ENCODE measurements at places on chromosomes 1 and 21.

- DNase-seq, result no peak
These were observed 52.7 kb downstream of the NPHP4 start for GRCh38 chr1:5939271-5940170.

DNA sequence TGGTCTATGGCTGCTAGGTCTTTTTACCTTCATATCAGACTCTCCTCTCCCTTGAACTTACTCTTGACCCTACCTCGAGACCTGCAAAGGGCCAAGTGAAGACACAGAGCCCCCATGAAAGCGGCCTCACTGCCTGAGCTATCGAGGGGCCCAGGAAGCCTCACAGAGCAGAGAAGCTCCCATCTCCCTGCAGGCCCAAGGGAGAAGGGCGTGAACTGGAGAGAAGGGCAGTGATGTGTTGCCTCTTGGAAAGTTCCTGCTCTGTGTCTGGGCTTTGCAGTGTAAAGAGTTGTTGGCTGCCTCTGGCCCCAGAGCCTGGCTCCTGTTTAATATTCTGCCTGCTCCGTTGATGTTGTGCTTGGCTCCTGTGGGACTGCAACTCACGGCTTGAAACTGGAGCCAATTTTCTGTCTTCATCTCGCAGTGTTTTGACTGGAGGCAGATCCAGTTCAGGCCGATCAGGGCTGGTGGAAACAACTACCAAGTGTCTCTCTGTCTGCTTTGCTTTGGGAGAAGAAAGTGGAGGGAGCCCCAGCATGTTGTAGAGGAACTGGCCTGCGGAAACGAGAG is 4.3 kb downstream of the SERTAD4 start:
- DNase-seq, result peak; percentile 77

- DNase-seq, result no peak
These were observed 12.8 kb downstream of the SH3BP5L start for GRCh38 chr1:248812736-248813425.

GRCh38 chr1:61604261-61604660 is 120.7 kb downstream of the TM2D1 start:
- DNase-seq, result no peak

DNA sequence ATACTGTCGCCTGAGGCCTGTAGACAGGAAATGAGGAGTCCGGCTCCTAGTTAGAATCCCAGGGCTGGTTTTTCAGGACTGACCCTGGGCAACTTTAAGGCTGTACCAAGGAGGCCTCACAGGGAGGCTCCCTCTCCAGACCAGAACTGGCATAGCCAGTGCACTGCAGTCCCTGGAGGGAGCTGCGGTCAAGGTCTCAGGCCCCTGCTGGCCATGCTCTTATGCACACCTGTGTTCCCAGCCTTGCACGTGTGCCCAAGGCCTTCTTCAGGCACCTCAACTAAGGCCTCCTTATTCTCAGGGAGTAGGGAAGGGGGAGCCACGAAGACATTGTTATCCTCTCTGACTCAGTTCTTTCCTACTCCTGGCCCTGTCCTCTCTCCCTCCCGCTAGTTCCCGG is 22.0 kb upstream of the IFNAR1 start:
- no peak for DNase-seq

- DNase-seq, result peak; percentile 86
These were observed 59.1 kb downstream of the ITPKB start for GRCh38 chr1:226679853-226680516.

DNA sequence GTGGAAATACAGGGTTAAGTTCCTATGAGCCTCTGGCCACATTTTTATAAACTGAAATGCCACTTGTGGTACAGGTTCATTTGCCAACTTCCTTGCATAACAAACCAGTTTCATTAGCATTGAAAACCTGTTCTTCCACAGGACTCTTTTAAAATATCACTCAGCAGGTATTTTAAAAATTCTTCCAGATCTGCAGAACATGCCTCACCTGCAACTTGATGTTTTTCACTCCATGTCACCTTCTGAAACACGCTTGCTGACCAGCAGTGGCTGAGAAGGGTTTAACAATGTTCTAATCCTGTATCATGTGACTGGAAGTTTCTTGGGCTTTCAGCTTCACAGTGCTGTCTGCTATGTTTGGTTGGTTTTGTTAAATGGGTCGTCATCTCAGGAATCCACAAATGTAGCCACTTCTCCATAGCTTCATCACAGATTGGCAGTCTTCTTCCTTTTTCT is 17.6 kb upstream of the CBR3 start:
- DNase-seq, result no peak

- DNase-seq, result no peak
These were observed 97.5 kb upstream of the LBR start for GRCh38 chr1:225525377-225525776.

DNA sequence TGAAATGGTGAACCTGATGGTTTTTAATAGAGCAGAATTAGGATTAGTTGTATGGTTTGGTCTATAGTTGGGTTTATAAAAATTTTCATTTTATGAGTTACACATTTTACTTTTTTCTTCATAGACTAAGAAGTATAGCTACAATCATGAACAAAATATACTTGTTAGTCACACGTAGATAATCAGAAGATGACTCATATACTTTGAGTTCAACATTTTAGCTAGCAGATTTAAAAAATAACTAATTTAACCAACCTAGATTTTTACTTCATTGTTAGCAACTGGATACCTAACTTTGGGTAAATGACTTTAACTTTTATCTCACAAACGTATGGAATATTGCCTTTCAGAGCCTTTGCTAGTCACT is 27.9 kb downstream of the MORC3 start:
- DNase-seq, result no peak

DNA sequence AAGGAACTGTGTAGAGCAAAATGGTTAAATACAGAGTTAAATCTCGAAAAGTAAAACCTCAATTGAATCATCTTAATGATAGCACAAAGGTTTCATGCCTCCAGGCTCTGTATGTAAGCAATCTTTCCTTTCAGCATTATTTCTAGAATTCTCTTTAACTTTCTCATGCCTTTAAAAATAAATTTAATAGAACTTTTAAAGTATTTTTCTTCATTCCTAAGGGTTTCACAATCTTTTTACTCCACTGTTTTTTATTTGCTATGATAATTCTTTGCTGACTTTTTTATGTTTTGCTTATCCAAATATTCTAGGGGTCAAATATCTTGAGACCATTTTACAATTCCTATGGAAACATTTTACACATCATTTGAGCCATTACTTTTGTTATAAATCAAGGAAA is 288.0 kb downstream of the BACH1 start:
- DNase-seq, result no peak

GRCh38 chr1:44798481-44799365 is 1.5 kb upstream of the PLK3 start:
- DNase-seq, result peak; percentile 20

DNA sequence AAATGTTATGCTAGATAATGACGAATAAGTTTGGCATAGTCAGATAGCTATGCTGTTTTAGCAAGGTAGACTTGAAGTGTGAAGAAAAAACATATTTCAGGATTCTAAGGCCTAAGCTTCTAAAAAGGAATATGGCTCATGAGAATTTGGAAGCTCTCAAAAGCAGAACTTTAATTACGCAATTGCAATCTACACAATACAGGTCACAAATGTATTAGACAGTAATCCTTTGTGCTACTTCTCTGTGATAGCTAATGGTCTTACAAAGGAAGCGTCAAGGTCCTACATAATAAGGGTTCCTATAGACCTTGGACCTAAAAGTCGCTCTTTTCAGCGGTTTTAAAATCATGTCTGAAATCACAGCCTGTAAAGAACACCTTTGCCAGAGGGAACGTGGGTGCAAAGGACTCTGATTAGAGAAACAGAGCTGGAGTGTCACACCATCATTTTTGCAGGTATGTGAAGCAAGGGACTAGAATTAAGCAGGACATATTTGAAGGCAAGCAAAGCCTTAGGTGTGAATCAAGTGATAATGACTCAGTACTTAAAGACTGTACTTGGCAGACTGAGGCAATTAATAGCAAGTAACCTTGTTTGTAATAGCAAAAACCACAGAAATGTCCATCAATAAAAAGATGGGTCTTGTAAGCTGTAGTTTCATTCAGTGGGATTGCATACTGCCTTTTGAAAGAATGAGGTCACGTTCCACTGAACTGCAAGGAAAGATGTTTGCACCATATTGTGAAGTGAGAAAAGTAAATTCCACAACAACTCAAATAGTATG is 420.2 kb downstream of the KCTD3 start:
- DNase-seq, result no peak

GRCh38 chr1:202531472-202531811 is 178.8 kb downstream of the SYT2 start:
- no peak for DNase-seq

- no peak for DNase-seq
These were observed 15.9 kb downstream of the PALMD start for GRCh38 chr1:99661780-99662179.

DNA sequence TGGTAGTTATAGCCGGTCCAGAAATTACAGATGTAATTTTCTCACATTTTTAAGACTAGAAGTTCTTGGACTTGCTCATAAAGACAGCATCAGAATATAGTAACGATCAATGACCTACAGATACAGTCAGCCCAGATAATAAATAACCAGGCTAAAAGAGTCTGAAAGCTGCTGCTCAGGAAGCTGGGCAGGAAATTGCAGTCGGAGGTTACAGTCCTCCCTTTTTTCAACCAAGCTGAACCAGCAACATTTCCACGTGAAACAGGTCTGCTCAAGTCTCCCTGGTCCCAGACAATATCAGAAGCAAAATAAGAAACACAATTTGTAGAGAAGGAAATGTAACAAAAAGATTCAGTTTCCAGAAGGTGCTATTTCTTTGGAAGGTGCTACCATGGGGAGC is 457.4 kb downstream of the SIPA1L2 start:
- no peak for DNase-seq

DNA sequence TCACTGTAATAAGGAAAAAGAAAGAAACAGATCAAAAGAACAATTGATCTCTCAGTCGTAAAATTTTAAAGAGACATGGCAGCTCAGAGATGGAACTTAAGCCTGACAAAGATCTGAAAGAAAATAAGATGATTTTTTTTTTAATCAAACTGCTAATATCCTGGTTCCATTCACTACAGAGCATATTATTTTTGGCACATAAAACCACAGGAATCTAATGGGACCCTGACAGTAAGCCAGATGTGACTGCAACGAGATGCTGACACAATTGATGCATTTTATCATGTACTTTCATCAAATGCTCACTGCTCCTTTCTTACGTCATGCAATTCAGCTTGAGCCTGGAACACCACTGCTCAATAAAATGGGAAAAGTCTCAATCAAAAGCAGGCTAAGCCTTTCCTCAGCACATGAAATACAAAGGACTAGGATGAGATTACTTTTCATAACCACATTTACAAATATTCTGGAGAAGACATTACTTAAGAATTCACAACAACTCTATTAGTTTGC is 16.6 kb downstream of the GPATCH2 start:
- no peak for DNase-seq

DNA sequence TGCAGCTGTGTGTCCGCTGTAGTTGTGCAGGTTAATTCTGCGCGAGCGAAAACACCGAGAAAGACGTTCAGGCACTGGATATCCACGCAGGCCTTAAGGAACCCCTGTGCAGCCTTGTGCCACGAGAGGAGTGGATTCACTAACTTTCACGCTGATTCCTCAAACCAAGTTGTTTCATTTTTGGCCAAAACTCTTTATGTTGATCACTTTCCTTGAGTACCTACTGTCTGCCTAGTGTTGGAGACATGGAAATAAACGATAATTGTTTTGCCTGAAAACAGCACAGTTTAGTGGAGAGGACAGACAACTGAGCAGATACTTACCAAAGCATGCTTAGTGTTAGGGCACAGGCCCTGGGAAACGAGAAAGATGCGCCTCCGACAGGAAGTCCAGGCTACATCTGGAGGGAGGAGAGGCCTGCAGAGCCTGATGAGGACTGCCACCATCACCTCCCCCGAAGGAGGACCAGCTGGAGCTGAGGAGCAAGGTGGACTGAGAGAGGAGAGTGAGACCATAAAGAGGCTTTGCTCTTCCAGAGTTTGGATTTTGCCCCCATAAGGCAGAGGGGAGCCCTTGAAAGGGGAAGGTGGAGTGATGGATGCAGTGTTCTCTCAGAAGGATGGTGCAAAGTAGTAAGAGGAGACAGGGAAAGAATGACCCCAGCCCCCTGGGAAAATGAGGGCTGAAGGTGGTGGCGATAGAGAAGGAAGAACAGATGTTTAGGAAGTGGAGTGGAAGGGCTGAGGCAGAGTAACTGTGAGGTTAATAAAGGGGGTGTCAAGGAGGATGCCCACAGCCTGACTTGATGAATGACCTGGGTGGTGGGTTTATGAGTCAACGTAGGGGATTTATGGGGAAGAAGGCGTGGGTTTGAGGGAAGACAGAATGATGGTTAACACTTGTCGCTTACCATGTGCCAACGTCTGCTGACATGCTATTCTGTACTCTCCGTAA is 956 bp upstream of the SCAF4 start:
- no peak for DNase-seq

DNA sequence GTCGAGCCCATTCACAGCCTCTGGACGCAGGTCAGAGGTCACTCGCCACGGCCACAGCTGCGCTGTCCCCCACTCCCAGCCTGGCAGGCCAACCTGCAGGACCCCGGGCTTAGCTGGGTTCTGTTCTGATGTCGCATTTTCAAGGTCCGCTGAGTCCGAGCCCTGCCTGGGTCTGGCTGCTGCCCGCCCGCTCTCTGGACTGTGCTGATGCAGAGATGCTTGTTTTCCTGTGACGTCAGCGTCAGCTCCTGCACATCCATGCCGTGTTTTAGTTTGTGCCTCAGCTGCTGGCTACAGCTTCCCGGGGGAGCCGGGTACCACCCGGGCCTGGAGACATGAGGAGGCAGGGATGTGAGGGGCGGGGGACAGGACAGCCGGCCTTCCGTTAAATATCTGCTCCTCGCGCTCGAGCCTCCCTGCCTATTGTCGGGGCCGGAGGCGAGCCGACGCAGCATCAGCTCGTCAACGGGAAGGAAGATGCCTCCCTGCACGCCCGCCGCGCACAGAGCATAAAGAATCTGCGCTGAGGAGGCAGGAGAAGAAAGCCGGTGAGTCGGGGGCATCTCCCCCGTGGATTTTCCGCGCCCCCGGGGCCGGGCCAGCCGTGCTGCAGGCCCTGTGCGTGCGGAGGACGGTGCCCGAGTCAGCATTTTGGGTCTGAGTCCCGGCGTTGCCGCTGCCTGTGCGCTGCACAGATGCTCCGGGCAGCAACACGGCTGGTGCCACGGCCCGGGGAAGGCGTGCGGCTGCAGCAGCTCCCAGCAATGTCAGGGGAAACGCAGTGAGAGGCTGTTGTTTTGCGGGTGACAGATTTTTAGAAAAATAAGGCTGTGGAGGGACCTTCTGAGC is 23.4 kb downstream of the PRKCZ start:
- DNase-seq, result no peak

Measured in uterus (tissue), 4 donors.